ENCODE measurements at places on chromosomes 3 and 15.

DNA sequence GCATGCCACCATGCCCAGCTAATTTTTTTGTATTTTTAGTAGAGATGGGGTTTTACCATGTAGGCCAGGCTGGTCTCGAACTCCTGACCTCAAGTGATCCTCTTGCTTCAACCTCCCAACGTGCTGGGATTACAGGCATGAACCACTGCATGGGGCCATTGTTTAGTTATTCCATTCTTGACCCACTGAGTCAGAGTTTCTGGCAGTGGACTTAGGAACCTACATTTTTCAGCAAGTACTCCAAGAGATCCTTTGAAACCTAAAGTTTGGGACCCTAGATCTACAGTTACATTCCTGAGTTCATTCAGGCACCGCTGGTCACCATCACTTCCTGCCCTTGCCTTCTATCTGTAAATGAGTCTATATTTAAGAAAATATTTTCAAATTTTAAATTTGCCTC is 1.4 kb upstream of the TNFSF10 start:
- DNase-seq = no peak

DNA sequence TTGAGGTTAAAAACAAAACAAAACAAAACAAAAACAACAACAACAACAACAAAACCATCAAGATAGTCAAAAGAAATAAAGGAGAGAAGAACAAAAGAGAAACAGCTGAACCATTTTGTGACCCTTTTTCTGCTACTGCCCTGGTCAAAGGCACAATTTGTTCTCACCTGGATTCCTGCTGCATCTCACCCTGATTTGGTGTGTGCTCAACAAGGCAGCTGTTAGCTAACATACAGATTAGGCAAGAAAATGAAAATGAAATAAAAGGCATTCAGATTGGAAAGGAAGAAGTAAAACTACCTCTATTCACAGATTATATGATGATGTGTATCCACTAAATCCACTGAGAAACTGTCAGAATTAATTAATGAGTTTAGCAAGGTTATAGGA is 28.7 kb upstream of the XIRP1 start:
- DNase-seq = no peak

DNA sequence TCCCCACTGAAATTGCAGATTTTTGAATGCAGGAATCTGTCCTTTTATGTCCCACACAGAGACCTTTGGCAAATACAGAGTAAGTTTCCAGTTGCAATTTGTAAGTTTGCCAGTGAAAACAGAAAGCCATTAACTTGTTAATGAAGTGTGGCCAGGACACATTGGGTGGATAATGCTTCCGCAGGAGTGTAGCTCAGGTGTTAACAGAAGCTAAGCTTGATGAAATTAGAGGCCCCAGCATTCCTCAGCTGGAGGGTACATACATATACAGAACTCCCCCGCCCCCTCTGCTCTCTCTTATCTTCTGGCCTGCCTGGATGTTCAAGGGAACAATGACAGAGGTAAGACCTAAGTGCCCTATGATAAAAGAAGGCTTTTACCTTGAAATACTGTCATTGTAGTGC is 8.1 kb upstream of the LRRC2 start:
- DNase-seq = no peak

GRCh38 chr3:168044049-168044448 is 51.7 kb downstream of the GOLIM4 start:
- DNase-seq = no peak

- no peak for DNase-seq
Measured at GRCh38 chr3:173912126-173912525, 514.6 kb downstream of the NLGN1 start.

GRCh38 chr3:160091441-160091840 is 102.8 kb downstream of the IL12A start:
- no peak for DNase-seq

GRCh38 chr15:44668921-44669320 is 5.5 kb upstream of the SPG11 start:
- no peak for DNase-seq

- DNase-seq = no peak
Measured at GRCh38 chr15:76150513-76150912, 90.7 kb downstream of the TMEM266 start.

DNA sequence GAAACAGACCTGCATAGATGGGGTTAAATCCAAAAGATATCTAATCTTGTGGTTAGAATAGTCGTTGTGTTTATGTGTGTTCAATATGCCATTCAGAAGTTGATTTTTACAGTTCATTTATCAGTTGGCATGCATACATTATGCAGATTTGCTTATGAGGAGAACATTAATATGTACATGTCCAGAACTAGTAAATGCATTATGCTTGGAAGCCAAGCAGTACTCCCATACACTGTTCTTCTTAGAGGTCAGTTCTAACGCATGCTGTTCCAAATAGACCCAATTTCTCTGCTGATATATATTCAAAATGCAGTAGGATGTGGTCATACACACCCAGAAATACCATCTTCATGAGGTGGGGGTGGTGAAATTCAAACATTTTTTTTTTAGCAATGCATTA is 956 bp downstream of the FGF12 start:
- DNase-seq = no peak

All from glomerular endothelial cell (primary cell).